Pancreas (tissue), 10 donors: ENCODE measurements at places on chromosomes 7 and 10.

- no peak for DNase-seq
These were observed 335.8 kb downstream of the ELMO1 start for GRCh38 chr7:37112876-37113275.

DNA sequence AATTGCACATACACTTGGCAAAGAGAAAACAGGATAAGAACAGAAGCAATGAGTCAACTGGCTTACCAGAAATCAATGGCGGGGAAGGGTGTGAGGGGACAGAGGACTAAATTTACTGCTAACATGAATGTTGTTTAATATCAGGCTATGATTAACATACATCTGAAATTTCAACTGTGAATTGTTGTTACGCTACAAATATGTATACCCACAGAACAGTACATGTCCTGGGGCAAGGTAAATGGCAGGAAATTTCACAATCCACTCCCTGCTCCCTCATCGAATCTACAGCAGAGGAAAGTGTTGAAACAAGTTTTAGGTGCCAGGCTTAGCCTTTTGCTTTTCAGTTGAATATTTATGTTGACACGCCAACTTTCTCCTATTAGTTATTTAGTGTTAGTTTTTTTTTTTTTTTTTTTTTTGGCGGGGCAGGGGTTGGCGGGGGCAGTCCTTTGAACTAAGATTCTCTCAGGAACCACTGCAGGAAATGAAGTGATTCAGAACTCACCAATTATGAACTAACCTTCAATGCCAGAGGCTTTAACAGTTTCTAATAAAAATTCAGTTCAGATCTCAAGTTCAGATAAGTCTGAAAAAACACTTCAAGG is 99.0 kb downstream of the UBE2H start:
- no peak for DNase-seq

DNA sequence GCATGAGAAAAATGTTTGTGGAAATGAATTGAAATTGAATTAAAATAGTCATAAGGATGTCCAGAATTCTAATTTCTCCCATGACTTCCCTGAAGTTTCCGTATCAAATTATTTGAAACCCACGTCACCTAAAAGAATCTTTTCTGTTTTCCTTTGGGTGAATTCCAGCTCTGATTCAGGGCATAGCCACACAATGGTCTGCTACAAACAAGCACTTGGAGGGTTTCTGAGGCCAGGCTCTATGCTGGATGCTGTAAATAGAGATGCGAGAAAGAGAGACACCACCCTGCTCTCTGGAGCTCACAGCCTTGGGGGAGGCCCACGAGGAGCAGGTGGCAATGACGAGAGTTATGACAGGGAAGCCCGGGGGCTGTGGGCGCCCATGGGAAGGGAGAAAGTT is 33.6 kb downstream of the GHRHR start:
- no peak for DNase-seq

- DNase-seq, result peak; percentile 89
These were observed 918 bp downstream of the PWWP2B start for GRCh38 chr10:132397671-132398565.

GRCh38 chr10:31768467-31768866 is 160.2 kb downstream of the ARHGAP12 start:
- no peak for DNase-seq

DNA sequence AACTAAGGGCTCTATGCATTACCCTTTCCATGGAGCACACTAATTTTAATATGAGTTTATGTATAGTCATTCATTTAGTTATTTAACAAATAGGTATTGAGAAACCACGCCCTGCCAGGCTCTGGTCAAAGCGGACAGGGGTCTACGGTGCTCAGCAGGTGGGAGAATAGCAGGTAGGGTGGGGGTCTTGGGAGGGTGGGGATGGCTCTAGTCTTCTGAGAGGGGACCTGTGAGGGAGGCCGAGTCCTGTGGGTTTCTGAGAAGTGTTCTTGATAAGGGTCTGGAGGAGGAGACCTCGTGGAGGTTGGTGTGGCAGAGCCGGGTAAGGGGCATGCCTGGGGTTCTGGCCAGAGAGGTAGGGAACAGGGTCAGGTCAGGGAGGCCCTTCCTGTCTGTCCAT is 1.1 kb downstream of the WDFY4 start:
- no peak for DNase-seq

DNA sequence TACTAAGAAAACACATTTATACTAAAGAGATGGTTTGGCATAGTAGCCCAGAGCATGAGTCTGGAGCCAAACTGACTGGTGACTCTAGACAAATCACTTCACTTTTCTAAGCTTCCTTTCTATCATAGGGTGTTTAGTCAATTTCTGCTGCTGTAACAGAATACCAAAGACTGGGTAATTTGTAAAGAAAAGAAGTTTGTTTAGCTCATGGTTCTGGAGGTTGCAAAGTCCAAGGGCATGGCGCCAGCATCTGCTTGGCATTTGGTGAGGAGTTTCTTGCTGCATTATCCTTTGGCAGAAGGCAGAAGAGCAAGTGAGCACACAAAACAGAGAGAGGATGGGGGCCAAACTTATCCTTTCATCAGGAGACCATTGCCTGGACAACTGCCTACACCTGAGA is 146.3 kb downstream of the CHCHD3 start:
- DNase-seq, result no peak

DNA sequence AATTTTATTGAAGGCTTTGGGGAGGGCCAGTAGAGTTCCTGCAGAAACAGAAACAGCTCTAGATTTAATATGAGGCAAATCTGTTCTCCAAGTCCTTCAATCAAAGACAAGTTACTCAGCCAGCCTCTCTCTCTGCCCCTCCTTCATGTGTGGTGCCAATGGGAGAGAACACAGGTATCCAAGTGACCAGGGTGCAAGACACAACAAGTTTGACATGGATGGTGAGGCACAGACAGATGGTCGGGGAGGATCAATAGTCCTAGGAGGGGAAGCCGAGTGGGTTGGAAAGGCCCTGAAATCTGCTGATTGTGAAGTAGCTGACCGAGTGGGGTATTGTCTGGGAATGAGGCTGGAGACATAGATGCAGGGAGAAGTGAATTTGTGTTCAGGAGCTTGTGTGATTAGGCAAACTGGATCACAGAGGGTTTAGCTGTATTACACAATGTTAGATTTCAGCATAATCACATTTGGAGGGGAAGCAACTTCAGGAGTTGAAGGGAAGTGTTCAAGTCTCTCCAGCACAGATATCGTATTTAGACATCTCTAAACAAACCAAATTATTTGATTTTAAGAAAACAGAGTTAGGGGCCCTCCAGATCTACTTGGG is 1.5 kb downstream of the GIMAP1 start:
- no peak for DNase-seq

DNA sequence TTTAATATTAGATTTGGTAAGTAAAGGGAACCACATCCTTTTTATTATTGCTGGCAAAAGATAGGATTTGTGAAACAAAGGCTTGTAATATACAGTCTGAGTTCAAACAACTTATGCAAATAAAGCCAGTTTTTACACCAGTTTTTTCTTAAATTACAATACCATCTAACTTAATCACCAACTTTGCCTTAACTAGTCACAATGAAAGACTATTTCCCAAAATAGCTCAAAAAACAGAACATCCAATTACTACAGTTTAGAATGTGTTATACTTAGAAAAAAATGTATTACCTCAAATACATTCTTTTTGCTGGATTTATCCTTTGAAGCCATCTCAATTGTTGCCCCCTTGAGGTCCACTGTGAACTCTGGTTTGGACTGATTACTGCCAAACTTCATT is 108.5 kb downstream of the ARHGAP12 start:
- DNase-seq, result no peak

- no peak for DNase-seq
These were observed 65.5 kb downstream of the LRRC17 start for GRCh38 chr7:102978284-102978683.

DNA sequence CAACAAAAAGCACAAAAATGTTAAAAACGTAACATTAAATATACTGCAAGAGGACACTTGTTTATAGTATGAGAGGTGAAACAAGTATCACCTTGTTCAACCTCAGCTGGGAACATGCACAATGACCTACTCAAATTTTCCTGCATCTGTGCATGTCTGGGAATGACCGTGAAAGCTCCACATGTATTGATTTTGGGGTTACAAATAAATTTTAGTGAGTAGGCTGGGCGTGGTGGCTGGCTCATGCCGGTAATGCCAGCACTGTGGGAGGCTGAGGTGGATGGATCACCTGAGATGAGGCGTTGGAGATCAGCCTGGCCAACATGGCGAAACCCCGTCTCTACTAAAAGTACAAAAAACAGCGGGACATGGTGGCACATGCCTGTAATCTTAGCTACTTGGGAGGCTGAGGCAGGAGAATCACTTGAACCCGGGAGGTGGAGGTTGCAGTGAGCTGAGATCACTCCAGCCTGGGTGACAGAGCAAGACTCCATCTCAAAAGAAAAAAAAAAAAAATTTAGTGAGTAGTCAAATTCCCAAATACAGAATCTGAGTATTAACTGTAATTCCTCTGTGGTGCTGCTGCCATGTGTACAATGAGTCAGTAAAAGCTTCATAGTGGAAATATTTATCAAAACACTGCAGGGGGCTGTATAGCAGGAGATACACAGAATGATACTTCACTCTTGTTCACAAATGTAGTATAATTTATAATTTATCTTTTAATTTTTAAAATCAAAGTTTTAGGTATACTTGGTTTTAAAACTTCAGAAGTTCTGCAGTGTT is 41.1 kb downstream of the SUGCT start:
- no peak for DNase-seq

GRCh38 chr7:142856565-142857245 is 1.8 kb downstream of the EPHB6 start:
- DNase-seq, result no peak

DNA sequence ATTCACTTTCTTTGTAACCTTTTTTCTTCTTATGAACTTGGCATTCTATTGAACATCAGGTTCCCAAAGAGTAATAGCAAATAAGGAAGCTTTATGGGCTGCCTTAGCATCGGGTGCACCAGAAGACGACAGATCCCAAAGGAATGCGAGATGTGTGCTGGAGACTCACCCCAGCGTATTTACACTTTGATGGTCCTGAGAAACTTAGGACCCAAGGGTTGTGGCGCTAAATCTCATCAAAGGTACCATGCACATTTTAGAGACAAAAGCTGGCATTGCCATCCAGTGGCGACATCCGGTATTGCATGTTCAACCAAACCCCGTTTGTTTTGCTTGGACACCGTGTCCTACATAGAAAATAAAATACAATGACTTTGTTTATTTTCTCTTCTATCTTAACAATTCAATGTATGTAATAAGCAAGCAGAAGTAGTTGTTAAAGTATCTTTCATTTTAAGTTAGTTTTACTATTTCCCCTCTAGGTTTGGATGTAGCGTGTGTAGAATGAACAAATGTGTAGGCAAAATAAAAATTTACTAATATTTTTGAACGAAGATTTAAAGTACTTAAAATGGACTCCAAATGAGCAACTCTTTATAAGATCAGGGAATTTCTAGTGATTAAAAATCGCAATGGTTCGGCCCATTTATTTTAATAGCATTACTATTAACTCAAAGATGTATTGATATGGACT is 1154.8 kb downstream of the GATA3 start:
- DNase-seq, result peak; percentile 72

GRCh38 chr7:155263581-155264143 is 34.0 kb upstream of the INSIG1 start:
- DNase-seq, result no peak

DNA sequence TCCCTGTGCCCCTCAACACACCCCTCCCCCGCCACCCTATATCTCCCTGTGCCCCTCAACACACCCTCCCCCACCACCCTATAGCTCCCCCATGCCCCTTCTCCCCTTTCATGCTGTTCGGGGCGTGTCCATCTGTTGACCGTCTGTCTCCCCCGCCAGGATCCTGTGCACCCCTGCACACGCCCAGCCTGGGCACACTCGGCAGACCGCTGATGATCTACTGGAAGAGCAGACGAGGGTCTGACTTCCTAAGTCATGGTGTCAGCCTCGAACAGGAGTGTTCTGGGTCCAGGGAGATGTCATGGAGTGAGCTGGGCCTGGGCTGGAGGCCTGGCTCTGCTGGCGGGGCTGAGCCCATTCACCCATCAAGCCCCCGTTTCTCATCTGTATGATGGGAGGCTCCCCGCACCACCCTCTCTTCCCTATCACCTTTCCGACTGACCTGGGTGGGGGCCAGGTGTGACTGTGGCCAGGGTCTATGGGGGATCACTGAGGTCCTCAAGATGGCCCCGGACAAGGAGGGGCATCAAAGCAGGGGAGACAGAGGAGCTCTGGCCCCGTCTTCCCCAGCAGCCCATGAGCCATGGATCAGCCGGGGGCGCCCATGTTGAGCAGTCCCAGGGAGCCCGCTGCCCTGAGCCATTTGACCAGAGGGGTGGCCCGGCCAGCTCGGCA is 48.3 kb downstream of the PDGFA start:
- no peak for DNase-seq

- no peak for DNase-seq
These were observed 49.9 kb downstream of the CALML3 start for GRCh38 chr10:5574642-5575131.

GRCh38 chr7:116037401-116037800 is 6.8 kb upstream of the TFEC start:
- DNase-seq, result no peak

- no peak for DNase-seq
These were observed 1.1 kb downstream of the SH3PXD2A start for GRCh38 chr10:103854265-103854685.

GRCh38 chr10:103545366-103545765 is 51.9 kb downstream of the NEURL1 start:
- DNase-seq, result no peak

GRCh38 chr10:34219753-34220548 is 595.1 kb downstream of the PARD3 start:
- DNase-seq, result no peak

DNA sequence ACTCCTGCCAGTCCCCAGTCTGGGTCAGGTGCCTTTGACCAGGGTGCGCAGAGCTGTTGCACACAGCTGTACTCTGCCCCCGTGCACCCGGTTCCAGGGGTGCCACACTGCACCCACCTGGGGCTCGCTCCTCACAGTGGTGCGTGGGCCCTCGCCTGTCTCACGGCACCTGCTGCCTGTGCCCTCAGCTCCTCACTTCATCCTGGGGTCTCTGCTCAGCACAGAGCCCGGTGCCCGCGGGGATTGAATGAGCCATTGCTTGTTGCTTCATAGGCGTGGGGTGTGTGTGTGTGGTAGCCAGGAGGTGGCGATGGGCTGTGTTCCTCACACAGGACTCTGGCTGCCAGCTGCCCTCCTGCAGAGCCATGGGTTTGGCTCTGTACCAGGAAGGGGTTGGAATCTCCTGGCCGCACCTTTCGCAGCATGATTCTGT is 18.5 kb downstream of the EIF3B start:
- DNase-seq, result no peak

DNA sequence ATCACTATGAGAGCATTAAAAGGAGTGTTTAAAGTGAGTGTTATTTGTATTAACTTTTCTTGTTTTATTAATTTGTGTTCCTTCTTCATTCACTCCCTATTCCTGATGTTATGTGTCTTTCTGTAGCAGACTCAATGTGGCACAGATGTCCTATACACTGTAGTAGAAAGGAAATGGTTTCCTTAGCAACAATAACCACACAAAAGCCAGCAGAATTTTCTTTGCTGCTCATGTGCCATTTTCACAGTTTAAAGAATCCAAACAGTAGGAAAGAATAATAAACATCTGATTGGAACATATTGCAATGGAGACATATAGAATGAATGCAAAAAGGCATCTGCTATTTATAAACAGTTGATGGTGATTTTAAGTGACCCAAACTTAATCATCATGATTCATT is 763.6 kb downstream of the PHTF2 start:
- DNase-seq, result no peak
